Esophagus squamous epithelium (tissue), 5 donors: ENCODE measurements at places on chromosomes 6 and 20. TPM values are rescaled to one million over a fixed set of nuclear protein-coding genes. Genes with fewer than 3 reads are reported as not detected.

DNA sequence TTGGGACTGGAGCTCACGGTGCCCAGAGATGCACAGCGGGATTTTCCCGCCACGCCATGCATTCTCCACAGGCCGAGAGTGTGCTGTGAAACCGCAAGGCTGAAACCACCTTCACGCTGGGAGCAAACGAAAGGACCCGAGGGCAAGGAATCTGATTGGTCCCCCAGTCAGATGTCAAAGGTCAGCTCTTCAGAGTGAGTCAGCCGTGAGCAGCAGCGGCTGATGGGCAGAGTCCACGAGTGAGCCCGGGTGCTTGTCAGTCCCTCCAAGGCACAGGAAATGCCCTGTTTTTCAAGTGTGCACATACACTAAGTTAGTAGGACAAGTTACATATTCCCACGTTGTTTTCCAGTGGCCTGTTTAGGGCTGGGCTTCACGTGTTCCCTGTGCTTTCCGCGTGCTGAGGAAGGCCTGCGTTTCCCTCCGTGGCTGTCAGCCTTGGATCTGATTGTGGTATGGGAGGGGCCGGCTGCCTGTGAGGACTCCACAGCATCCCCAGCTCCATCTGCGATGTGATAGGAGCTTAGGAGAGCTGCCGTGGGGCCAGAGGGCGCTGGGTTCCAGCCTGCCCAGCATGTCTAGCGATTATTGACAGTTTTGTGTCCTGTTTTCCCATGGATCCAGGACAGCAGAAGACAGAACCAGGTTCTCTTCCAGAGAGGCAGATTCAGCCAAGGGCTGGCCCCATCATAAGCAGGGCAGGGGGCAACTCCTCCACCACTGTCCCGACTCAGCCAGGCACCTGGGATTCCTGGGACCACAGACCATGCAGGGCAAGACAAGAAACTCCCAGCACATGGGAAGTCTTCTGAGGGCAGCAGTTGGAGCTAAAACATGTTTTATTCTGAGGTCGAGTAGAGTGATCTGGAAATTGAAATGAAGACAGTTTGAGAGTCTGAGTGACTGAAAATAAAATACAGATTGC, 38.2 kb upstream of the FRMD1 start:
- DNase-seq: no peak

- no peak for DNase-seq
Measured at GRCh38 chr6:250676-251075, 41.6 kb upstream of the DUSP22 start.

DNA sequence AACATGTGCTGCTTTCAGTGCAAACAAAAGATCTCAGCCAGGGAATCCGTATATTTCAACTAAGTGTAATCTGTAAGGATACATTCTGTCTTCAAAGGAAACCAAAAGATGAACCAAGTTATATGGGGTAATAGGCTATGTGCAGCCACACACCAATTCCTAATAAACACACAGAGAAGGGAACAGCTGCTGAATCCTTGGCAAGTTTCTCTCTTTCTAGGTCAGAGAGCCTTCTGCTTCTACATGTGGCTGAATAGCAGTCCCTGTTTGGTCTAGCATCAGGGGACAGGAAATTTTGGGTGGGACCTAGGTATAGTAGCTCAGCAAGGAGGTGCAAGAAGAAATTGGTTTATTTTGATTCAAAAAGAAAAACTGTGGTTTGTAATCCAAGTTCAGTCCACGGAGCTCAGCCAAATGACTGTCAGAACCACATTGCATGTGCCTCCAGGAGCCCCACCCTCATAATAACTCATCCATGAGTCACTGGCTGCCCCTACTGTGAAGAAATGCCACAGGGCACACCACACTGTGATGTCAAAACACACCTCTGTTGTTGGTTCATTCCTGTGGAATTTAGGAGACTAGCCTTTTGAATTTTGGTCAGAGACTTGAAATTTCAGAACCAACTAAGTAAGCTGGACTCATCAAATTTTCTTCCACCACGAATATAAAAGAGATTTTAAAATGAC, 21.1 kb downstream of the SPTLC3 start:
- no peak for DNase-seq

- DNase-seq: no peak
Measured at GRCh38 chr6:87806099-87806498, 104.1 kb upstream of the AKIRIN2 start.

GRCh38 chr6:48766349-48766748, 655.4 kb upstream of the PTCHD4 start:
- DNase-seq: no peak

GRCh38 chr6:48068278-48069251, 42.4 kb downstream of the PTCHD4 start:
- DNase-seq: no peak

- no peak for DNase-seq
Measured at GRCh38 chr20:38031957-38032356, 1.3 kb downstream of the TTI1 start.

DNA sequence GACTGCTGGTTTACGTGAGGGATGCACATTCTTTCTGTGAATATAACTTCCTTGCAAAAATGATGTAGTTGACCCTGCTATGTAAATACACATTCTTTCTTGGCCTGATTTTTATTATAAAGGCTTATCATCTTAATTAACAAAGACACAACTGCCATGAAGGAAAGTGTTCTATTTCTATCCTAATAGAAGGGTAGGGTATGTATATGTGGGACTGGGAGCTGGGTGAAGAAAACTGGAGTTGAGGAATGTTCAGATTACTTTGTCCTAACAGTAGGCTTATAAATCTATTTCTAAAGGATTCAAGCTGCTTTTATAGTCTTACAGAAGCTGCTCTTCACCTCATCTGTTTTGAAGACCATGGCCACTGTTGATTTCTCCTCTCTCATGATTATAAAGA, 76.5 kb upstream of the RGS17 start:
- no peak for DNase-seq

GRCh38 chr6:147180926-147181325, 23.3 kb upstream of the STXBP5 start:
- no peak for DNase-seq

- DNase-seq: no peak
Measured at GRCh38 chr20:9269280-9269971, 200.5 kb downstream of the PLCB4 start.

DNA sequence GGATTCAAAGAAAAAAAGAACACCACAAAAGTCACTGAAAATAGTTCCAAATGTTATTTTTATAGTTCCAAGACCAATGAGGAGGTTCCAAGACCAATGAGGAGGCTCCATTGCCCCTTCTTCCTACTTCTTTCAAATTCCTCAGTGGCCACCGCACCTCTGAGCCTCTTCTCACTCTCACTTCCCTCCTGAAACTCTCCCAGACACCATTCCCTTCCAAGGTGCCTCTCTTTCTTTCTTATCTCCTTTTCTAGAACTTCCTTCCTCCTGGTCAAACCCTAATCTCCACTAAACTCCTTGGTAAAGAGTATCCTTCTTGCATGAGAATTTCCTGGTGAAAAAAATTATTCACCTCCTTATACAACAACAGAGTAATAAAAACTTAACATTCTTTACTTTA, 20.4 kb upstream of the MCUR1 start:
- DNase-seq: no peak

DNA sequence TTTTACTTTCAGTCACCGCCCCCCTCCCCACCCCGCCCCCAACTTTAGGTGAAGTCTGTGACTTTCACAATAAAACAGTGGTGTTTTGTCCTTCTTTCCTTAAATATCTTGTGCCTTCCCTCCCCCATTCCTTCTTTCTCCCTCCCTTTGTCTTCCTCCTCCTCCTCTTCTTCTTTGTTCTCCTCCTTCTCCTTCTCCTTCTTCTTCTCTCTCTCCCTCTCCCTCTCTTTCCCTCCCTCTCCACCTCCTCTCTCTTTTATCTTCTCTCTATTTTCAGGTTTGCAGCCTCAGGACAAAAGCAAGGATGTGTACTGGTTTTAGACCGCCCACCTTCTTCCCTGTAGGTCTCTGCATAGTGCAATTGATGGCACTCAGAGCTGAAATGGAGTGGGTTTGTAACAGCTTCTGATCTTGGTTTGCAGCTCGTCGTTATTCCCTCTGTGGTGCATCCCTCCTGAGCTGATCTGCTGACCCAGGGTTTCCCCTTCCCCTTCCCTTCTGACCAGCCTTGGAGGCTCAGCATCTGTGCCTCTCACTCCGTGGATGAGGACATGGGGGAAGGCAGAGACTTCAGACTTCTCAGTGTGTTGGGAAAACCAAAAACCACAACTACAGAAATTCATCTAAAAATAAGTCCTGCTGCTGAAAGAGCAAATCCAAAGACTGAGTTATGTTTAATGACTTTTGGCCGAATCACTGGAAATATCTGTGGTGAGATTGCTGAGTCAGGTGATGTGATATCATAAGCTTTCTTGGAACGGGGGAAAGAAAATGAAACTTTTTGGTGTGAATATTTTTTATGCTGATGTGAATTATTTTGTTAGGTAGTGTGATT, 6.9 kb downstream of the VGLL2 start:
- DNase-seq: no peak

DNA sequence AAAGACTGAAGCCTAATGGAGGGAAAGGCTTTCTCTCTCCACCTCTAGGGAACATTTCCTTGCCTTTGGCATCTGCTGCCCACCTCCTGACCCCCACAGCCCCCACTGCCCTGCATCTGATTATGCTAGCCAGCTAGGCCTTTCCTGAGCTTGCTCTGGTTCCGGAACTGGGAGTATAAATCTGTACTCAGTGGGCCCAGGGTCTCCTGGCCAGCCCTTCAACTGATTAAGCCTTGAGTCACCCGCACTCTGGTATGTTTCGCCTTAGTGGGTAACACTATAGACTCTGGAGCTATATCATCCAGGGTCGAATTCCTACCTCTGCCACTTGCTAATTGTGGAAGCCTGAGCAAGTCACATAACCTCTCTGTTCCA, 45.6 kb upstream of the RIPOR2 start:
- DNase-seq: no peak

- DNase-seq: no peak
Measured at GRCh38 chr6:128919412-128920180, 36.7 kb downstream of the LAMA2 start.

- no peak for DNase-seq
Measured at GRCh38 chr6:123017104-123017682, 21.2 kb downstream of the CLVS2 start.

- DNase-seq: no peak
Measured at GRCh38 chr6:73471686-73472290, 10.3 kb downstream of the MTO1 start.

DNA sequence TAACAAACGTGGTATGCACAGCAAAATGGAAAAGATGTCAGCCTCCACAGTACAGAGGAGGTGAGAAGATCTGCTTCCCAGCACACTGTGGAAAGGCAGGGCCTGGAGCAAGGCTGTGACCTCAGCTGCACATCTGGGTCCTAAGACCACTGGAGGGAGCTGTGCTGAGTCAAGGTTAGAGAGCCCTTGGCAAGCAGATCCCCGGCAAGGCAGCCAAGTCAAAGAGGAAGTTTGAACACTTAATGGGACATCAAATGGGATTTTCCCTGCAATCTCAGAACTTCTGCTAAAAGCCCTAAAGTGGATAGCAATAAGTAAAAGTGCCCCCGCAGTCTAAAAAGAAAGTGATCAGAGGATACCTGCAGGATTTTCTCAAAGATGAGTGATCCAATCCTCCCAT, 39.5 kb downstream of the UNC5CL start:
- DNase-seq: no peak

DNA sequence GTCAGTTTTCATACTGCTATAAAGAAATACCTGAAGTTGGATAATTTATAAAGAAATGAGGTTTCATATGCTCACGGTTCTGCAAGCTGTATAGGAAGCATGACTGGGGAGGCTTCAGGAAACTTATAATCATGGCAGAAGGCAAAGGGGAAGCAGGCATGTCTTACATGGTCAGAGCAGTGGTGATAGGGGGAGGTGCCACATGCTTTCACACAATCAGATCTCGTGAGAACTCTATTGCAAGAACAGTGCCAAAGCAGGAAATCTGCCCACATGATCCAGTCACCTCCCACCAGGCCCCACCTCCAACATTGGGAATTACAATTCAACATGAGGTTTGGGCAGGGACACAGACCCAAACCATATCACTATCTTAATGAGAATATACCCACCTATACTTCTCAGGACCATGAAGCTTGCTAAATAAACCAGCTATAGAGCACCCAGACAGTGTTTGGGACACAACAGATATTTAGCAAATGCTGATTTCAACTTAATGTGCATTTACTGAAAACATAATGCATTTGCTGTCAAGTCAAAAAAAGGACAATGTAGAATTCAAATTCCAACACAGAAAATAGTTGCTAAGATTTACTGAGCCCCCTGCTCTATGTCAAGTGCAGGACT, 63.8 kb downstream of the TNFRSF21 start:
- no peak for DNase-seq

DNA sequence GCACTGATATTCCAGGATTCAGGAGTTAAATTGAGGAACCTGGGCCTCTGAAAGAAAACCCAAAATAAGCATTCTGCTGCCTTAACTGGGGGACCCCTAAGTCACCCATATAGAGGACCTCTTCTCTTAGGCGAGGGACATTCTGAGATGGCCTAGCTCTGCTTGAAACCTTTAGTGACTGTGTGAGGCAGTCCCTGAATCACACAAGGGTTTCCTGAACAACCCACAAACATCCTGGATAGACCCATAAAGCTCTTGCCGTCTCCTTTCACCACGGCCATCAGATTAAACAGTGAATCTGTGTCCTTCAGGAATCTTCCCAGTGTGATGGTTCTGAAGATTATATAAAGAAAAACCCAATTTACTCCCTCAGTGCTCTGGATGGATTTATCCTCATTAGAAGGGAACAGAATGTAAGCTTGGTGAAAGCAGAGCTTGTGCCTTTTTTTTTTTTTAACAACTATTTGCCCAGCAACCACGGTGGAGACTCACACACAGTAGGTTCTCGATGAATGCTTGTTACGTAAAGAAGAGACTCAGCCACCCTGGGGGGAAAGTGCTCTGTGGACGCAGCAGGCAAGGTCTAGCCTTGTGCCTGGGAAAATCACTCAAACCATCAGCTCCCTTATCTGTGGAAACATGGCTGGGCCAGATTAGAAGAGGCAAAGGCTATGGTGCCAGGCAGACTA, 39.1 kb upstream of the SIRPG start:
- DNase-seq: no peak

- DNase-seq: no peak
Measured at GRCh38 chr6:138001750-138002349, 105.4 kb downstream of the PERP start.

DNA sequence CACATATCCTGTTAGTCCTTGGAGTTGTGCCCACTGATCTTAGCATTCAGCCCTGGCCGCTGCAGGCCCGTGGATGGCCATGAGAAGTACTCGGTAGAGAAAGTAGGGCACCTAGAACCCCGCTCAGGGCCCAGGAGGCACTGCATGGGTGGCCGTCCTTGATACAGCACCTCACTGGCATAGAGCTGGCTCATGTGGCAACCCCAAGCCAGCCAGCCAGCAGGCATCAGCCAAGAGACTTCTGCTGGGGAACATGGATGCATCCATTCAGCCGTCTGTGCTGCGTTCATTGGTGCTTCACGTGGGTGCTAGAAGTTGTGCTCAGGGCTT, 10.6 kb downstream of the PYGB start:
- DNase-seq: no peak

DNA sequence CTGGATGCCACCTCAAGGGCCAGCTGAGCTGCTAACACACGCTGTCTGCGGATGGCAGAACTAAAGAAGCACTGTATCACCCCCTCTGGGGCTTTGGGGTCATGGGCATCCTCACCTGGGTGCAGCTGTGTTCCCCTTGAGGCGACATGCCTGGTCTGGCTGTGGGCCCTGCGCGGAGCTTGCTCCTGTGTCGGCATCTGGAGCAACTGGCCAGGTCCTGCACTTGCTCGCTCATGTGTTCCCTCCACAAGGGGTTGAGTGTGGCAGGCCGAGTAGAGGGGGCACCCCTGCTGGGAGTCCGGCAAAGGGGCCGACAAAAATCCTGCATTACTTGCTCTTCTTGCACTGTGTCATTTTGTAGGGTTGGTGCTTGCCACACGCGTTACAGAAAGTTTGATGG, 189.0 kb downstream of the CDKAL1 start:
- no peak for DNase-seq

The CDH4 gene
- not detected for total RNA-seq

The CPXM1 gene
- total RNA-seq: 0.53 TPM

The ERVFRD-1 gene
- not detected for total RNA-seq

The SYCP2 gene
- 4.5 TPM for total RNA-seq
